ENCODE measurements at places on chromosomes 12 and 14.
A peak's percentile ranks its signal among the peaks of the same experiment; 100 is the strongest.

DNA sequence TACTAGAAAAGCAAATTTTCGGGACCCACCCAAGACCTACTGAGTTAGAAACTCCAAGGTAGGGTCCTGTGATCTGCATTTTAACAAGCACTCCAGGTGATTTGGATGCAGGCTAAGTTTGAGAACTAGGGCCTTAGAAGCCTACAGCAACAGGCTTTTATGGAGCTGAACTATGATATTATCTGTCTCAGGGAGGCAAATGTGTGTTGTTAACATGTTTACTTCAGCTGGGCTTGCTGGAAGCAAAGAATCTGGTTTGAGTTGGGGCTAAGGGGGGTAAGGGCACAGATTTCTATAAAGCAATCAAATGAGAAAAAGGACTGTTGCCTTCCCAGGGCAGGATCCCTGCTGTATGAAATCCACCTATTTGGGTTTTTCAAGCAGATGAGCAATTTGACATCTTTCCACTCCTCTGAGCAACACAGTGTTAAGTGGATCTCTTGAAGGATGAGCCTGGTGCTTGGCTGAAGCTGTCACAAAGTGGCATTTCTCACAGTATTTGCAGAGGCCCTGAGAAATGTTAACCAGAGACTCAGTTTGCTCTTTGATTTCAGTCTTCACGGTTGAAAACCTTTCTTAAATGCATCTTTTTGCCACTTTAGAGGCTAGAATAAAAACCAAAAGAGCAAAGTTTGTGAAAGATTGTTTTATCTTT, 36.2 kb upstream of the SOCS2 start:
- DNase-seq, result no peak

DNA sequence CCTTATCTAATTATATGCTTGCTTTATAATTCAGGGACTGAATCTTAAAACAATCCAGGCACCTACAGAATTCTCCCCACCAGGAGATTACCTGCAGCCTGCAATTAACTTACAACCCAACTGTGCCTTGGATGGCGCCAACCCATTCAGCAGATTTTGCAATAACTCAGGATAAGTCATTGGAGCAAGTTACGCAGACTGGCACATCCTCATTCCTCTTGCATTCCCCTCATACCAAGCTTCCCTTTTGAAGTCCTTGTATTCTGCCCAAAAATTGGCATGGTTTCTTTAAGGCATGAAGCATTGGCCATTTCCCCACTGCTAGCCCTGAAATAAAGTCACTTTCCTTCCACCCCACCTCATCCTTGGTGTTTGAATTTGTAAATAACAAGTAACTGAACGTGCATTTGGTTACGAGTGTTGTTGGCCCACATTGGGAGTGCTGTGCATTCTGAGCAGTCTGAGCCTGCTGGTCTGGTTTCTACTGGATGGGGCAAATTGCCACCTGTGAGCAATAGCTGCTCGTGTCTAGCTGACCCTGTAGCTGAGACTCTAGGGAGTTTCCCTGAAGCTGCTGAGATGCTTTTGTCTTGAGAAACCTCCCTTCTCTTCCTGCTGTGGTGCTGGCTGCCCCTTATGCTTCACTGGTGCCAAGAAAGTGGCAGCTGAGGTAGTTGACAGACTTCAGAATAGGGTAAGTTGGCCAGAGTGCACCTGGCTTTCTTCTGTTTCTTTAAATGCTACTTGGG, 99.2 kb upstream of the SCAF11 start:
- no peak for DNase-seq

DNA sequence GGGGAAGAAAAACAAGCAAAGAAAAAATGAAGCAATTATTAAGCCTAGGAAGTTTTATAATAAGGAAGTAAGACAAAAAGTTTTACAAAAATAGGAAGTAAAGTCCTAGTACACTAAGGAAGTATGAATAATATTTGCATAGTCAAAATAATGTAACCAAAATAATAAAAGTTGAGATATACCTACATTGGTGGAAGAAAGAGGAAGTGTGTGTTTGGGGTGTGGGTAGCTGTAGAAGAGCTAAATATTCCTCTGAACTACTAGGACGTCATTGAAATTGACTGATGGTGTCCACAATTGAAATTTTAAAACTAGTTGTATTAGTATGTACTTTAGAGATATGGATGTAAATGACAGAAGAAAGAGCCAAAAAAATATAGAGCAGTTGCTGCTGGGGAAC, 228.4 kb upstream of the OTX2 start:
- no peak for DNase-seq

GRCh38 chr14:73750531-73750901, 36.3 kb upstream of the PNMA1 start:
- no peak for DNase-seq

- no peak for DNase-seq
These were observed 105.7 kb downstream of the ZC3H14 start for GRCh38 chr14:88668448-88669116.

GRCh38 chr12:3054374-3054773, 22.8 kb upstream of the TSPAN9 start:
- no peak for DNase-seq

DNA sequence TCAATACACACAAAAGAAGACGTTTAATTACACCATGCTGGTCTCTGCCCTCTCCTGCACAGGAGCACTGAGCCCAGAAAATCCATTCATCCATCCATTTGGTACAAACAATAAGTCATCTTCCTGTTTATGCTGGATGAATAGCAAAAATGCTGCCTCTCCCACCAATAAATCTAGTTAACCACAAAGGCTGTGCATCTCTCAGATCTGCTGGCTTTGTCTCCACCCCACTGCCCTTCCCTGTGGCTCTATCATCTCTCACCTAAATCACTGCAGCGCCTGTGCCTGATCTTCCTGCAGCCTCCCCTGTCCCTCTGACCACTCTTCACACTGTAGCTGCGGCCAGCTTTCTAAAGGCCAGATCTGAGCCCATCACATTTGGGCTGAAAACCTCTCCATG, 72.9 kb upstream of the DDX11 start:
- DNase-seq, result no peak

DNA sequence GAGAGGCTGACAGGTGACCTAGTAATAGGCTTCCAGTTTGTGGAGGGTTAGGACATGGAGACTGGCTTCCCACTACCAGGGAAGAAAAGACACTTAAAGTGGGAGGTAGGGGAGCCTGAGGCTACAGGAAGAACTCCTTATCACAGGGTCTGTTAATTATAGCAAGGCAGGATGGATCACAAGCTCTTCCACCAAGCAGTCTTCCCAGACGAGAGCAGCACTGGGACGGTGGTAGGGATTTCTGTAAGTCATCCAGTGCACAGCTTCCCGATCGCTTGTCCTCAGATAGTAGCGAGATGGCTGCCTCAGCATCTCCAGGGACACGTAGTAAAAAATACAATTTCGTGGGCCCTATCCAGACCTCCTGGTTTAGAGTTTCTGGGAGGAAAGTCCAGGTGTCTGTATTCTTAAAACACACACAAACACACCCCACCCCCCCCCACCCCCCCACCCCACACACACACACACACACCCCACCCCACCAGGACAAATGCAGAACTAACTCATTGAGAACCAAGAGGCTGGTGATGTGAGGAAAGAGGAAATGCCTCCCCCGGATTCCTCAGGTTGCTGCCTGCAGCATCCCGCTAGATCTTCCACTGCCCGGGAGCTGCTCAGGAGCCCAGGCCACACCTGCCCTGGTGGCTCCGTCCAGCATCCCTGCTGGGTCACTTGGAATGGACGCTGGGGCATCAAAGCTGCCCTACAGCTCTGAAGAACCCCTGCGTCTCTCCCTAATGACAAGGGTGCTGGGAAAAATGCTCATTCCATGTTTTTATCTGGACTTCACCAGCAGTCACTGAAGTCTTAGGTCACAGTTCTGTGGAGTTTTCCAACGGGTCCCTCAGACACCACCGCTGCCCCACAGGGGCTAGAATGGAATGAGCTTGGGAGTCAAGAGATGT, 307.2 kb downstream of the CACNA1C start:
- DNase-seq, result no peak

GRCh38 chr12:94750864-94751263, 100.5 kb upstream of the TMCC3 start:
- no peak for DNase-seq

GRCh38 chr12:53849656-53850055, 89.0 kb upstream of the HOXC13 start:
- no peak for DNase-seq

DNA sequence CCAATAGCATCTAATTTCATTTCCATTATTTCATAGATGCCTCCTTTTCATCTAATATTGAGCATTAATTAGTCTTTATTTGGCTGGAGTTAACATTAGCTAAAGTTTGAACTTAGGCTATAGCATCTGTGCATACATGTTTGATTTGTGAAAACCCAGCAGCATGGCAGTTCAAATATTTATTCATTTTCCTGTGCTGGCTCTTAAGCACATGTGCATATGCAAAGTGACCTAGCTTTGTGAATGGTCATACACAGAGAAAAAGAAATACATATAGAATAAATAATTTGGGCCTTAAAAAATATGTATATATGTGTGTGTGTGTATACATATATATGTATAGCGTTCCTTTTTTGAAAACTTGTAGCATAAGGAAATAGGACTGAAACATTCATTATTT, 117.8 kb downstream of the HMGA2 start:
- no peak for DNase-seq

- DNase-seq, result no peak
These were observed 10.4 kb downstream of the OTUB2 start for GRCh38 chr14:94036313-94037167.

GRCh38 chr12:116675339-116676107, 62.3 kb downstream of the SPRING1 start:
- no peak for DNase-seq

DNA sequence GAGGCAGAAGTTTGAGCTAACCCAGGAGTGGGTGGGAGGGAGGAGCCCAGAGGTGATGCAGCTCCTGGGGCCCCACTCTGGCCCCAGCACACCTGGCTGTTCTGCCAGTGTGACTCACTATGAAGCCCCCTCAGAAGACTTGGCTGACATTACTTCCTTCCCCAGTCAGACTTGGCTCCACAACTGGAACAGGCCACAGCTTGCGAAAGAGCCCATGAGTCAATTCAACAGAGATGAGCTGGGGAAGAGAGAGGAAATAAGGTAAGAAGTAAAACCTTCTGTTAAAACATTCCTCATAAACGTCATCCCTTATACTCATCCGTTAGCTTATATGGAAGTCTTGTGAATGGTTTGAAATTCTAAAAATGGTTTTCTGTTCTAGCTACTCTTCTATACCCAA, 245.9 kb downstream of the ADAMTS20 start:
- peak; percentile 76 for DNase-seq

DNA sequence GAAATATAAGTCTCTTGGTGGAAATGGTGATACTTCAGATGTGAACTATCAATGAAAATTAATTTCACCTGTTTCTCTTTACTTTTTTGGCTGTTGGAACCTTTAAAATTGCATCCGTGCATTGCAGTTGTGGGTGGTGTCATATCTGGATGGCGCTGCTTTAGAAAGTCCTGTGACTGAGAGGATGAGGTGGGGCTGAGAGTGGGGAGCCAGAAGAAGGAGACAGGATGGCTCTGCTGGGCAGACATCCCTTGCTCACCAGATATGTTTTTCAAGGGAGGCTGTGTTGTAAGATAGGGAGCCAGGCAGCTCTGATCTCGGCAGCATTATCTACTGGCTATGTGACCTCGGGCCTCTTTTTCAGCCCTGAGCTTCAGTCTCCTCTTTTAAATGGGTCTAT, 12.7 kb downstream of the ASB2 start:
- DNase-seq, result no peak

DNA sequence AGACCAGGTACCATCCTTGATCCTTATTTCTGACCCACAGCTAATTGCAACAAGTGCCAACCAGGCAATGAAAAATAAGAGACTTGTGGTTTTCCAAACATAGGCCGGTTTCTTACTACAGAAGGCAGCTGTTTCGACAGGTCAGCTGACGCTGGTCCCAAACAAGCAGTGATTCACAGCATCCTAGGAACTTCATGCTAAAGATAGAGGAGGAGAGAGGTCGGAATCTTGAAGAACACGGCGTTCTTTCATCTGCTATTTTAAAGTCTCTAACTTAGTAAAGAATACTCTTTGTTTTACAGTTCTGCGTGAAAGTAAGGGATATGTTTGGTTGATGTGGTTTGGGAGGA, 28.1 kb upstream of the ADGRD1 start:
- no peak for DNase-seq

DNA sequence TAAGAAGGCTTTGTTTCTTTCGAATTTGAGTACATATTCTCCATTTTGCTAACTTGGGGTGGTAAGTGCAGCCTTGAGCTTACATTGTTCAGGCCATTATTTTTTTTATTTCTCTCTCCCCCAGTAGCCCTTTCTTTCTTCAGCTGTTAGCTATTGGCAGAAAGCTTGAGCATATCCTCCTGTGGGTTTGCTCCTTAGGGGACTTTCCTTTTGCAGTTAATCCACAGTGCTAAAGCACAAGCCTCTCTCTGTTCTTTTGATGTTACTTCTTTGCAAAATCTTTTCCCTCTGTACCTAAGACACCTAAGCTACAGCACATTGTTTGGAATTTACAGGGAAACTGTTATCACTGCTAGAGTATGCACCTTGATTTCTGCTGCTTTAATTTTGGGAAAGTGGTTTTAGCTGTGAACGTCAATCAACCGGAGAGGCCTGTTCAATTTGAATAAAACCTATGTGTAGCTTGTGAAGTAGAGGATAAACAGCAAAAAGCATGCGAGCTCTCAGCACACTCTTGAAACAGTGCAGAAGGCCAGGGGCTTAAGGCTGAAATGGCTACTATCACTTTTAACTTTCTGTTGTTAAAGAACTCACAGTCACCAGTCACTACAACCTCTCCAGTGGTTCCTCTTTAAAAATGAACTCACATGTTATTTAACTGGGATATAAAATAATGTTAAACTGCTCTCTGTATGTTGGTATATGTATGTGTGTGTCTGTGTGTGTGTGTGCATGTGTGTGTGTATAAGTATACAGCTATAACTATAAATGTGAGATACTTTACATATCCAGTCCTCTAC, 139.2 kb downstream of the PDZRN4 start:
- DNase-seq, result no peak

DNA sequence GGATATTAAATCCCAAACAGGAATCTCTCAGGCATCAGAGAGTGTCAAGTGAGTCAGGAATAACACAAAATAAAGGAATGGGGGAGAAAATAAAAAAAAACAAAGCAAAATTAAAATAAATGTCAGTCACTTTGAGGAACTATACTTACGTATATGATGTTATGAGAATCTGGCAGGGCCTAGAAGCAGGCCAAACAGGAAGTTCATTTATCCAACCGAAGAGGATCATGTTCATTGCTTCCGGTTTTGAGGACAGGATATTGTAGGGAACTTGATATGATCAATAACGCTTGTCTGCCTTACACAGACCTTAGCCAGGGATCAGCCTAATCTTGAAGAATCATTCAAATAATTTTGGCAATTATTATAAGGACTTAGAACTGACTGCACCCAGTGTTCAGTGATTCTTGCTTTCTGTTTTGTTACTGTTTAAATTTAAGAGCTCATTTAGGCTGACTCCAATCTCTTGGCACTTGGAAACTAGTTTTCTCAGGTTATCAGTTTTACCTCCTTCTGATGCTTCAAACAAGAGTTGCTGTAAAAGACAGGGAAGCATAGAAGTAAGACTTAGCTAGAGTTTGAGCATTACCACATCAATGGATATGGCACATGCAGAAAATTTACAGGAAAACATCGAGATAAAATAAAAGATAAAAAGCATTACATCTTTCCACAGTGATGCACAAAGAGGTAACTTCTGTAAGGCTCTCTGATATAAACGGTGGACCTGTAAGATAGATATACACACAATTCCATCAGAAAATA, 53.4 kb downstream of the ZFC3H1 start:
- no peak for DNase-seq

- DNase-seq, result peak; percentile 89
These were observed 205.9 kb downstream of the PHLDA1 start for GRCh38 chr12:75825686-75826085.

GRCh38 chr12:92147491-92147890, 1.8 kb upstream of the BTG1 start:
- no peak for DNase-seq

All from epithelial cell of proximal tubule (primary cell).